Vagina (tissue), 2 donors: ENCODE measurements at places on chromosomes 5 and 9. TPM values are rescaled to one million over a fixed set of nuclear protein-coding genes. Genes with fewer than 3 reads are reported as not detected.

Gene RXFP3
- not detected for total RNA-seq

Gene C5orf34
- not detected for total RNA-seq

Gene ZDHHC11B
- total RNA-seq: 2.7 TPM

Gene TMEM232
- 4.2 TPM for total RNA-seq

Gene PCDHB4
- 8.3 TPM for total RNA-seq

Gene S1PR3
- 39.3 TPM for total RNA-seq

Gene NPR3
- total RNA-seq: 14.7 TPM

Gene LRRC19
- not detected for total RNA-seq

Gene LMBRD2
- 5.6 TPM for total RNA-seq

Gene HTR4
- total RNA-seq: 2.9 TPM

Gene ISL1
- 25.0 TPM for total RNA-seq

Gene KIF4B
- total RNA-seq: not detected

Gene TEK
- 12.5 TPM for total RNA-seq

Gene F2RL1
- 6.6 TPM for total RNA-seq

Gene ADGRV1
- total RNA-seq: 10.6 TPM

Gene GGTA1
- total RNA-seq: 18.4 TPM

Gene COL15A1
- total RNA-seq: 15.0 TPM

Gene AJM1
- 1.2 TPM for total RNA-seq

Gene PTAR1
- 56.5 TPM for total RNA-seq

Gene GPRIN1
- total RNA-seq: 0.49 TPM

Gene PAIP2
- 66.0 TPM for total RNA-seq

Gene AGGF1
- 12.0 TPM for total RNA-seq

Gene GFI1B
- not detected for total RNA-seq

Gene NRG2
- 5.2 TPM for total RNA-seq

Gene AIF1L
- total RNA-seq: 16.2 TPM
